ENCODE measurements at places on chromosomes 1 and 21.

- no peak for DNase-seq
Observed at GRCh38 chr1:212186427-212187207, 98.6 kb upstream of the PPP2R5A start.

GRCh38 chr1:115457289-115457688, 119.2 kb upstream of the NGF start:
- no peak for DNase-seq

DNA sequence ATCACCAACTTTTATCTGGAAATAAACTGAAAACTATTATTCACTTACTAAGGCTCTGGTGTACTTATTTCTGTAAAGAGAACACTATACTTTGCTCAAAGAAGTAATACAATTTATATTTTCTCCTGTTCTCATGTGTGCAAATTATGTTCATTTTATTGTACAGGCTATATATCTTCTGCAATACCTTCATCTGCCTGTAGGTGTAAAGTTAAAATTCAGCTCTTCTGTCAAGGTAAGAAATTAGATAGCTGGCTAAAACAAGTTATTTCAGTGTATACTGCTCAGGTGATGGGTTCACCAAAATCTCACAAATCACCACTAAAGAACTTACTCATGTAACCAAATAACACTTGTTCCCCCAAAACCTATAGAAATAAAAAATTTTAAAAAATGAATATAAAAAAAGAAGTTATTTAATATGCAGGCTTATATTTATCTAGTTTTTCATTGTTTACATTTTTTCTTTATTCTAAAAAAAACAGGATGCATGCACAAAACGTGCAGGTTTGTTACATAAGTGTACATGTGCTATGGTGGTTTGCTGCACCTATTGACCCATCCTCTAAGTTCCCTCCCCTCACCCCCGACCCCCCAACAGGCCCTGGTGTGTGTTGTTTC, 81.5 kb downstream of the PTGER3 start:
- no peak for DNase-seq

- no peak for DNase-seq
Observed at GRCh38 chr1:179167418-179167777, 62.1 kb downstream of the ABL2 start.

GRCh38 chr1:99546432-99547416, 99.2 kb upstream of the PALMD start:
- no peak for DNase-seq

DNA sequence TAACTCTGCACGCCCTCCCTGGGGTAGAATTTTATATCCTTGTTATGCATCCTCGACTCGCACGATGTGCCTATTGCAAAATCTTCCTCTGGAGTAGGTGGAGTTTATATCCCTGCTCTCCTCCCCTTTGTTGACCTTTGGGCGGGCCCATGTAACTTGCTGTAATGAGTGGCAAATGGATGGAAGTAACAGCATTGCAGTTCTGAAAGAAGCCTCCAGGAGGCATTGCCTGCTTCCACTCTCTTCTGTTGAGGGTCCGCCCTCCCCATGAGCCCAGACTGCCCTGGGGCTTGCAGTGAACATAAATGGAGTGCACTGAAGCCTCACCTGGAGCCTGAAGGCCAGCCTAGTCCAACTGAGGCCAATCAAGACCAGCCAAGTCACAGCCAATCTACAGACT, 62.2 kb upstream of the GRIK3 start:
- DNase-seq, result no peak

GRCh38 chr1:30759718-30760281, 2.2 kb upstream of the LAPTM5 start:
- DNase-seq, result no peak

- DNase-seq, result no peak
Observed at GRCh38 chr1:208180421-208180820, 63.8 kb downstream of the PLXNA2 start.

DNA sequence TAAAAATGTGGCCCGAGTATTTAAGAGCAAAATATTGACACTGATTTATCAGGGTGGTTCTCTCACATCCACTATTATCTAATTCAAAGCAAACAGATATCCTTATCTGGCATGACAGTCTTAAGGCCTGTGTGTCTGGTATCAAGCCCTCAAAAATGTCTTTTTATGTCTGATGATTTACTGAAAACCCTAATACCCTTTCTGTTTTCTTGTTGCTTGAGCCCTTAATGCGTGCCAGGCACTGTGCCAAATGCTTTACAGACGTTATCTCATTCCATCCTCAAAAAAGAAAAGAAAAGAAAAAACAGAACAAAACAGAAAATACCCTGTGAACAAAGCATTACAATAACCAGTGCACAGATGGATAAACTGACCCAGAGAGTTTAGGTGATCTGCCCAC, 5.7 kb downstream of the DUSP23 start:
- no peak for DNase-seq

DNA sequence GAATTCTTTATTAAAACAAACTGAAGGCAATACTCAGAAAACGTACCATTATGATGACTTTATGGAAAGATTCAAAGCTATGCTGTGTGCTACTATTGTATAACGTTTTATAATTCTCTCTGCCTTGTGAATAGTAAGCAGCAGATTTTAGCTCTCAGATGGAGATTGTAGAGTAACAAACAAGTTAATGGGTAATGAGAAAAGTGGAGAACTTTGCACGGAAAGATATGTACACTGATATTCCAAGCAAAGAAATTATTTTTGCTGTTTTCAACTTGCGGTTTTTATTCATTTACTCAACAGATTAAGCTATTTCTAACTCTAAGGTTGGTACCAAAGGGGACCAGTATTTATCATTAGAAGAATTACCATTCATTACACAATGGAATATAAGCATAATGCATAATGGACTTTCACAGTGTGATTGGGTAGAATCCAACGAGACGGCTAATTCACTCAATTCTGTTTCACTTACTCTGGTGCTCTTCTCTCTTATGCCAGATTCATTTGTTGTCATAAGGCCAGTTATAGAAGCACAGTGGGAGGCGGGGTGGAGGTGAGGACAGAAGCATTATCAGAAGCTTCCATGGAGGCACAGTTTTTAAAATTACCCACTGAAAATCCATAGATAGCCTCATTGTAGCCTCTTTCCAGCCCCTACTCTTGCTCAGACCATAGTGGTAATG, 38.6 kb downstream of the ATP1B1 start:
- DNase-seq, result no peak

- no peak for DNase-seq
Observed at GRCh38 chr1:116794804-116795481, 40.7 kb downstream of the CD2 start.

GRCh38 chr1:227903061-227903521, 44.6 kb downstream of the WNT9A start:
- DNase-seq, result no peak

DNA sequence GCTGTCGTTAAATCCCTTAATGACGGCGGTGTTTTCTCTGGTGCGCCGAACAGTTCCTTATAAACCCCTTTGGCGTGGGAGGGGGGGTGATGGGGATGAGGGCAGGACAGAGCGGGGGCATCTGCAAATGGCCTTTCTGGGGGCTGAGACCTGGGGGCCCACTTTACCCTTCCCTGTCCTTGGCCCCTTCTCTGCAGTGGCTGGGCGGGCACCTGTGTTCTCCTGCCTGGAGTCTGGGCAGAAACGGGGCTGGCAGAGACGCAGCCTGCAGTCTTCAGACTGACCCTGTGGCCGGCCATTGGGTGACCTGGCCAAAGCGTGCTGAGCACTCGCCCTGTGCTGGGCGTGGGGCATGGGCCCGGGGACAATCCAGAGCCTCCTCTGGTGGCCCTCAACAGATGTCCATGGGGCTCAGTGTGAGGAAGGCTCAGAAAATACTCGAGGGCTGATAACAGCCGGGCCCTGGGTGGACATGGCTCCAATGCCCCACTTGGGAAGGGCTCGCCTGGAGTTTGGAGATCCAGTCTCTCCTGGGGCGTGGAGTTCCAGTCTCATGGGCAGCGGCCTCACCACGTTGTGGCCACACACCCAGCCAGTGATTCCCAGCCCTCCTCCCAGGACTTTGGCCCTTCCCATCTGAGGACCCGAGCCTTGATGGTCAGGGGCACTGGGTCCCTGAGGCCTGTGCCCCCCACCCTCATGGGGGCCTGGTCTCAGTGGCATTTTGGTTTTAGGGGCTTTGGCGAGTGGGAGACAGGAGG, 50.8 kb upstream of the ACTRT2 start:
- DNase-seq, result no peak

DNA sequence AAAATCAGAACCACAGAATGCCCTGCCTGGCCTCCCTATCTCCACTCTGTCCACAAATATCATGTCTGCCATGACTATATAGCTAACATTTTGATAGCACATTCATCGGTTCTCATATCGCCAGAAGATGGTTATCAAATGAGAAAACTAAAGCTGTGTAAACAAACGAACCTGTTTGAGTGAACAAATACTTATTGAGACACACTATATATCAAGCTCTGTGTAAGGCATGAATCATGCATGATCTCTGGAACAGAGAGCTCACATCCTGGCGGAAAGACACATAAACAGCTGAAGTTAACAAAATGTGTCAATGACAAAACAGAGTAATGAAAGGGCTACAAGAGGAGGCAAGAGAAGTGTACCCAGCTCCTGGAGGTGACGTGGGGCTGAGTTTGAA, 13.1 kb downstream of the KCND3 start:
- DNase-seq, result no peak

DNA sequence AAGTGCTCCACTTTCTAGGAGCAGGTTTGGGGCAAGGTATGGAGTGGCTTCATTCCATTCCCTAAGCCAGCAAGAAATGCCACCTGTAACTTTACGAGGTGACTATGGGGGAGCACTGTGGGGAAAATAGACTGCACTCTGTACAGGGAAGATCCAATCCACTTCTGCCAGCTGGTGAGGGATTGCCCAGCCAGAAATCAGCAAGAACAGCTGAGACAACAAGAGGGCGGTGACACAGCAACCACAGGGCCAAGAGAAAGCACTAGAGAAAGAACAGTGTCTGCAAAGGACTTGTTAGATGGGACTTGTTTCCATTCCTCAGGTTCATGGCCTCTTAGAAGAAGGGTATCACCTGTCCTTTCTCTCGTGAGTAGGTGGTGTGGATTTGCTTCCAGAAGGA, 19.6 kb downstream of the CAPN8 start:
- DNase-seq, result no peak

DNA sequence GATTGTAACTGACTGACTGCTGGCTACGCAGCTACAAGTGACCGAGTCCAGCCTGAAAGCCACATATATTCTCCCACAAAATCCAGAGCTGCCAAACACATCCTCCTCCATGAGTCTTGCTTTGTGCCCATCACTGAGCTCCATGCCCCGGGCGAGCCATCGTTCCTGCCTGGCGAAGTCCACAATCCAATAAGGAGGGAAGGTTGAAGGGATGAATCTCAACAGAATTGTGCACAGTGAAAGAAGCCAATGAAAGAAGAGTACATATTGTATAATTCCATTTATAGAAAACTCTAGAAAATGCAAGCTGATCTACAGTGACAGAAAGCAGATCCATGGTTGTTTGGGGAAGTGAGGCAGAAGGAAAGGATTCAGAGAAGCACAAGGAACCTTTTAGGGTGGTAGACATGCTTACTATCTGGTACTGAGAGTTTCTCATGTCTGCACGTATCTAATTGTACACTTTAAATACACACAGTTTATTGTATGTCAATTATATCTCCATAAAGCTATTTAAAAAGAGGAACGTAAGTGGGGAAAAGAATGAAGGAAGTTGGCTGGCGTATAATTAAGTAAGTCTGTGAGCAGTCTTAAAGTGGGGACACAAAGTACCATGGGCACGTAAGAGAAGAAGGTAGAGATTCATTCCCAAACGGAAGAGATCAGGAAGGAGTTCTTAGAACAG, 115.9 kb upstream of the JUN start:
- DNase-seq, result no peak

DNA sequence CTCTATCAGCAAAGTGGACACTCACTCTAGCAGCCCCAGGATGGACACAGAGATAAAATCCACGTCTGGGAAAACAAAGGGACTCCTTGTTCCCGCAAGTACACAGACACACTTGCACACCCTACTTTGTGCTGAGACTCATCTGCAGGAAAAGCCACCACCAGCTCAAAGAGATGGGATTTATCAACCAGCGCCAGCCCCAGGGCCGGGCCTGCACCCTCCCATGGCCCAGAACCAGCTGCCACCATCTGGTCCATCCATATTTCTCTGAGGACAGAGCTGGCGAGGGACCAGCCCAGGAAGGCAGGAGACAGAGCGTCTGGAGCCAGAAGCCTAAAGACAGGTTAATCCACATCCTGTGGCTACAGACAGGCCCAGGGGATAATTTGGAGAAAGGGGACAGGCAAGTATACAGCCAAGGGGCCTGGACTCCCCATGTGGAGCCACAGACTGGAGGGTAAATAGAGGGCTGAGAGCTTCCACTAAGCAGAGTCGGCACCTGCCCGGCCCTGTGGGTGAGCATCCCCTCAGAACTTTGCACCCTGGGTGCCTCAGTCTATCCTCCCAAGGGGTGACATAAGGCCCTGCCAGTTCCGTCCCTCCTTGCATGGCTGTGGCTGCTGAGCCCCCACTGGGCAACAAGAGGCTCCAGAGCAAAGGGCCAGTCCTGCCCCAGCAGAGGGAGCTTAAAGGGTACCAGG, 233.9 kb downstream of the PTPRU start:
- DNase-seq, result no peak

- no peak for DNase-seq
Observed at GRCh38 chr1:196387766-196388165, 220.5 kb downstream of the KCNT2 start.

GRCh38 chr1:23100074-23100748, 68.4 kb downstream of the LUZP1 start:
- no peak for DNase-seq

GRCh38 chr1:115324649-115325420, 13.2 kb downstream of the NGF start:
- DNase-seq, result no peak

GRCh38 chr1:67752306-67752705, 67.3 kb downstream of the GADD45A start:
- DNase-seq, result no peak

- no peak for DNase-seq
Observed at GRCh38 chr1:94726981-94727685, 93.0 kb upstream of the SLC44A3 start.

- no peak for DNase-seq
Observed at GRCh38 chr1:2277741-2278488, 49.8 kb downstream of the SKI start.

DNA sequence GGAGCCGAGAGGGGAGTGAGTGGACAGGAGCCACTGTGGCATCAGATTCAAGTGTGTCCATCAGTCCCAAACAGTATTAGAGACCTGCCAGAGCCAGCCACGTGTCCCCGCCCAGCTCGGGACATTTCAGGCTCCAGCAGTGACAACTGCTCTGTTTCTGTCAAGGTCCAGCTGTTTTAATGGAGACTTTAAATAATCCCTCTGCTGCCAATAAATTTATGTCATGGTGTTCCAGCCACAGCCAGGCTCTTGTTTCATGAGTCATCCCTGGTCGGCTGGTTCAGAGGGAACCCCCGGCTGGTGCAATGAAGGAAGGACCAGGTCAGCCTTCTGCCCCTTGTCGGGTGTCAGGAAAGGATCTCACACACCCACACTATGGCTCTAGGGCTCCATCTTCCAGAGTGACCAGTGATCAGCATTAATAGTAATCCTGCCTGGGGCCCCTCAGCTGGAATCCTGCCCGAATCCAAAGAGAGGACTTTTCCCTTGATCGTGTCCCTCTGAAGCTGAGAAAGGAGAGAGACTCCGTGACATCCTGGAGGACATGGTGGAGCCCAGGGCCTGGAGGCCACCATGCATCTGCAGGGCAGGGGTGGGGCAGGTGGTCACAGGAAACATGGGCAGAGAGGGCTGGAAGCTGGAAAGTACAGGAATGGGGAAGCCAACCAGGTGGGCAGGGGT, 197.3 kb downstream of the MATN1 start:
- no peak for DNase-seq
